Osteocyte (in vitro differentiated cells): ENCODE measurements at places on chromosomes 4 and X. TPM values are rescaled to one million over a fixed set of nuclear protein-coding genes. Genes with fewer than 3 reads are reported as not detected.

Gene CLDN2
- 0.11 and 0.29 TPM in 2 replicates for total RNA-seq

DNA sequence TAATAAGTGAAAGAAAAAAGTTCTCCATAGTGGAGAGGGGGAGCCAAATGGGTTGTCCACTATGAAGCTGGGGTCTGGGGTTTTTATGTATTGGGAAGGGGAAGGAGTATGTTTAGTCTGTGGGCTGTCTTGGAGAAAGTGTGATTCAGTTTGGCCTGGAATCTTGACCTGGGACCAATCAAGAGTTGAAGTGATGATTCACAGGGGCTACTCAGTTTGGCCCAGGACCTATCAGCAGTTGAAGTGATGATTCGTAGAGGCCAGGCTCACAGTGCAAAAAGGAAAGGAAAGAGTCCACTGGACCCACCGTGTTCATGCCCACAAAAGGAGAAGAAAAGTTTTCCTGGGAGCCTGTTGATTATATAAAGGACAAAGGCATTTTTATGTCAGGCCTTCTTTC, 47.3 kb upstream of the RAB9B start:
- DNase-seq: no peak

- DNase-seq: no peak
These were observed 883.3 kb downstream of the TRIML1 start for GRCh38 chr4:189022440-189023035.

Gene MAGED4B
- total RNA-seq: 131 and 134 TPM in 2 replicates

Gene TSPAN7
- total RNA-seq: 0.40 and 0.86 TPM in 2 replicates

Gene HOPX
- 0.35 TPM in 1 of 2 replicates, not detected in the other for total RNA-seq

DNA sequence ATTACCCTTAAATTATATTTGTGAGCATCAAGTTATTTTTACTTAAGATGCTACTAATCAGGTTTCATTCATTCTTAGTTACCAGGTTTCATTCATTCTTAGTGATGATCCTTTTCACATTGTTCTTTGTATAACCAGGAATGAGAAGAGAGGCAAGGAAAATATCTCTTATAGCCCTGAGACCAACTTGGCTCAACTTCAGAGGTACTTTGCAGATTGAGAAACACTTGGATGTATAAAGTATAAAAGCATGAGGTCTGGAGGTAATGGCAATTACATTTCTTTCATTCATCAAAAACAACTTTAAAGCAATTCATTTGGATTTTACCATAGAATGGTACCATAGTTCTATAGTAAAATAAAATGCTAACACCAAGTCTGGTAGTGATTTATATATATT, 231.0 kb downstream of the PRDM5 start:
- no peak for DNase-seq

Gene GPR34
- total RNA-seq: not detected in 2 replicates

DNA sequence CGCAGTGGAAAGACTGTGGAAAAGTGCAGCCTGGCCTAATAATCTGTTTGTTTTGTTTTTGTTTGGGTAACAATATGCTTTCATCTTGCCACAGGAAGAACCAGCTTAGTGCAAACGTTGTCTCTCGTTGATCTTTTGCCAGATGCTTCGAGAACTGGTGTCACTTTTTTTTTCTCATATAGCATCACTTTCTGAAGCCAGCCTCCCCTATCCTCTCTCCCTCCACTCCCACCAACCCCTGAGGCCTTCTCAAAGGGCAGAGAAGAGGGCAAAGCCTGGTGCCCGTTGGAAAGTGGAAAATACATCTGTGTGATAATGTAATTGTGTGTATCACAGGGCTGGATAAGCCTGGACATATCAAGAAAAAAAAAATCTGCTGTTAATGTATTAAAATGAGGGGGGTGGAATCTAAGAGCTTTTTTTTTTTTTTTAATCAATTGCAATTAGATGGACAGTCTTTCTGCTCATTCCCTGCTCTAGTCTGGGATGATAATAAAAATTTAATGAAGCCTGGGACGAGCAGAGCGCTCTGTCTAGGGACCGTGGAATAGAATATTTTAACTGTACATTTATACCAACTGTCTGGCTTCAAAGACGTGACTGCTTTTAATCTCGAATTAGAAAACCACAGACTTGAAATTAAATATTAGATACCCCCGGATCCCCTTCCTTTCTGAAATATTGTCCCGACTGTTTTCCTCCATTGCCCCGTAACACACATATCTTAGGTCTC, 8.1 kb downstream of the POU4F2 start:
- DNase-seq: no peak

DNA sequence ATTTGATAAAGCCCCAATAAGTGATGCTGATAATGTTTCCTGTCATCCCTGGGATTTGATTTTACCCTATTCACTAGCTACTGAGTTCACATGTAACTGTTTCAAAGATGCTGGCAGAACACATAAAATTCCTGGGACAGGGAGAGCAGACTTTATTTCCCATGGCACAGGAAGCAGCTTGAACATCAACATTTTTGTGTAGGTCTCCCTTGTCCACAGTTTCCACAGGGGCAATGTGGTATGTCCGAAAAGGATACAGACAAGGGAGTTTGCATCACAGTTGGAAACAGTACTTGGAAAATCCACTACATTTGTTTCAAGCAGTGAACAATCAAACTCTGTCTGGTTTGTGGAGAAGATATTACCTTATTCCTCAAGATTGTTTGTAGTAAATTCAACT, 129.2 kb upstream of the KLHL4 start:
- DNase-seq: no peak

Gene MAOA
- 0.26 and 0.32 TPM in 2 replicates for total RNA-seq

DNA sequence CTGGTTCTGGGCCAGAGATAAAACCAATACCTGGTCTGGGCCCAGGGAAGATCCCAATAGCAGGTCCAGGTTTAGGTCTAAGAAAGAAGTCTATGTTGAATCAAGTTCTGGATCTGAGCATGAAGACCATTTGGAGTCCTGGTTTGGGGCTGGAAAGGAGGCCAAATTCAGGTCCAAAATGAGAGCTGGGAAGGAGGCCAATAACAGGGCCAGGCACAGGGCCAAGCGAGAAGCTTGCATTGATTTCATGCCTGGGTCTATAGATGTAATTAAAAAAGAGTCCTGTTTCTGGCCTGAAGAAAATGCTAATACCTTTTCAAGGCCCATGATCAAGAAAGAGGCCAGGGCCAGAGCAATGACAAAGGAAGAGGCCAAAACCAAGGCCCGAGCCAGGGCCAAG, 3.4 kb downstream of the GPRASP1 start:
- DNase-seq: no peak

Gene ODAM
- total RNA-seq: not detected in 2 replicates

DNA sequence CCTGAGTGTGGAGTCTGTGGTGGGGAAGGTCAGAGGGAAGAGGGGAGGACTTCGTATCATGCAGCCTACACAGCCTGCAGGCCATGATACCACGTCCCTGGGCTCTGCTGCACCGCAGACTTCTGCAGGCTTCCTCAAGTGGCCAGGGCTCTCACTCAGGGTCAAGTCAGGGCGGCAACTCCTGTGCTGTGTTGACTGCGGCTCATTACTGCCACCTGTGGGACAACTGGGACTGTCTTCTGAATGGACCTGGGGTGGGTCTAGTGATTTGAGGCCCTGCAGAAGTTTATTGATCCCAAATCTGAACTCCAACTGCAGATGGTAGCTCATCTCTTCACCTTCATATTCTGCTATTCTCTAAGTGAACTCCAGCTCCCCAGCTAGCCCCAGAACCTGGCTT, 167.1 kb downstream of the NSUN7 start:
- no peak for DNase-seq

DNA sequence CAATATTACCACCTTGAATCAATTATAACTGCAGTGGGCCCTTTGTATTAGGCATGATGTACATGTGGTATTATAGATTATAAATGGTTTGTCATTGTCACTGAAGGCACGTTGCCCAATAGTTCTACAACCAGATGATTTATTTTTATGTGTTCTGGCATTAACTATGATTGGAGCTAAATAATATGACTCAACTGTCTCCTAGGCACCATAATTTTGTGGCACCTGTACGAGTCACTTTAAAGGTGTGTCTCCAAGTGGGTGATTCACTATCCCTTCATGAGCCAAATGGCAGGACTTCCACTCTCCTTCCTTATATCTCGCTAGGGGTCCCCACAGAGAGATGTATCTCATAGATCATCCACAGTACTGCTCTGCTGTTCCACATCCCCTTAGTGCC, 6.1 kb upstream of the SMPX start:
- no peak for DNase-seq

Gene PABPC1L2A
- not detected in 2 replicates for total RNA-seq

DNA sequence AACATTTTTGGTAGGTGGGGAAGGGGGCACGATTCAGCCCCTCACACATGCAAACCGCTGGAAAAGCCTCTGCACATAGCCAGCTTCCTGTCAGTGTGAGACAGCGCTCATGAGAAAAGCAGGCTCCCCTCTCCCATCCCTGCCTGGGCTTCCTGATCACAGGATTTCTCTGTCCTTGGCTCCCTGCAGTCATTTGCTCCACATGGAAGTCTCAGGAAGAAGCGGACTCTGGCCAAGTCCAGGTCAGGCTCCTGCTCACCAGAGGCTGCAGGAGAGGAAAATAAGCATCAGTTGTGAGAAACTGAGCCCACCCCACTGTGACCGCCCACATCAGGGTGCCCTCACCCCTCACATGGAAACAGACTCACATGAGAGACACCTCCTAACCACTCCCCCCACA, 664.3 kb upstream of the TENM3 start:
- no peak for DNase-seq

DNA sequence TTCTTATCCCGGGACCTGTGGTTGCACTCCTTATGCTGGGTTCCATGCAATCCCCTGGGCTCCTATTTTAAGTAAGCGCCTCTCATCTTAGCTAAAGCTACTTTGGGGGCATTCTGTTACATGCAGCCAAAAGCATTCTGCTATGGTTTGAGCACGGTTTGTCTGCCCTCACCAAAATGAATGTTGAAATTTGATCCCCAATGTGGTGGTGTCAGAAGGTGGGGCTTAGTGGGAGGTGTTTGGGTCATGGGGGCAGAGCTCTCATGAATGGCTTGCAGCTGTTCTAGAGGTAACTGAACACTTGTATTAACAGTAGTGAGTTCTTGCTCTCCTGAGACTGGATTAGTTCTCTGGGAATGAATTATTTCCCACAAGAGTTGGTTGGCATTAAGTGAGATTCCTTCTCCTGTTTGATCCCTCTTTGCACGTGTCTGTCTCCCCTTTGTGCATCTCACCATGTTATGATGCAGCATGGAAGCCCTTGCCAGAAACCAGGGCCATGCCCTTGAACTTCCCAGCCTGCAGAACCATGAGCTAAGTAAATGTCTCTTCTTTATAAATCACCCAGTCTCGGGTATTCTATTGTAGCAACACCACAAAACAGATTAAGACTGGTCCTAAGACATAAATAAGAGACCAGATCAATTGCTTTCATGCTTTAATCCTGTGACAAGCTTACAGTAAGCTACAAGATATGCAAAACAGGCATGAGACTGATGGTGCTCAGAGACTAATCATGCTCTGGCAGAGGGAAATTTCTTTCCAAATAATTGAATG, 141.8 kb downstream of the TSPAN5 start:
- no peak for DNase-seq

GRCh38 chr4:88054901-88055300, 47.5 kb downstream of the PKD2 start:
- no peak for DNase-seq

- no peak for DNase-seq
These were observed 304.5 kb upstream of the DIPK2B start for GRCh38 chrX:45505214-45505613.

Gene ETNPPL
- total RNA-seq: not detected in 2 replicates

Gene IL2
- not detected in 2 replicates for total RNA-seq

GRCh38 chr4:124304941-124305340, 407.6 kb downstream of the ANKRD50 start:
- DNase-seq: no peak

- DNase-seq: no peak
These were observed 198.8 kb downstream of the VEGFC start for GRCh38 chr4:176593943-176594342.

GRCh38 chrX:53080628-53081580, 1.3 kb upstream of the TSPYL2 start:
- DNase-seq: no peak

GRCh38 chr4:41751449-41752061, 3.0 kb upstream of the PHOX2B start:
- DNase-seq: no peak

Gene HSFX4
- not detected in 2 replicates for total RNA-seq

GRCh38 chrX:87968118-87968517, 450.5 kb downstream of the KLHL4 start:
- DNase-seq: no peak

DNA sequence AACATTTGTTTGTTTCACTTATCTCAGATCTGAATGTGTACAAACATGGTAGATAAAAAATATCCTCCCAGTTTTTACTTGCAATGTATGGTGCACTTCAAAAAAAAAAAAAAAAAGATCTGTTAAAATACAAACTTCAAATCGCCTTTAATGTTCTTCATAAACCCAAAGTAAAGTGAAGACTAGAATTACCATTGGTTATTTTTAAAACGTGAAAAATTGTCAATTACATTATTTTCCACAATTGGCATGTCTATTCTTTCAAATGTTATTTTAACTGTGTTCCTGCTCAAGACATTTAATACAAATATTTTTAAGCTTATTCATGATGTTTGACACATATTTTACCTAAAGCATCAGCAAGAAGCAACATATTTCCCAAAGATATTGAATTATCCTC, 5.0 kb downstream of the NKX6-1 start:
- DNase-seq: no peak

DNA sequence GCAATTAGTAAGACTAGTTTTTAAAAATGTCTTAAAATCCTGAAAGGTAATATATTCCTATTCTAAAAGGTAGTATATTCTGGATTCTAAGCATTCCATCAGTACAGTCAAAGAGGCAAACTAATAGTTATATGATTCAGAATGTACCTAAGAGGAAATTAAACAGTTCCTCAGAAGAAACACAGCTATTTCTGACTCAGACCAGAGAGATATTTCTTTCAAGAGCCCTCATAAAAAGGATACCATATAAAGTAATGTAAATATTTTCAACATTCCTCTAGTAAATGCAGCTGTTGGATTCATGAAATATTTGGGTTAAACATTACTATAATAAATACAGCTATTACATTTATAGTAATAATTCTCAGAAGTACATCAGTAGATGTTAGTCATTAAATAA, 358.3 kb downstream of the MAGEB5 start:
- no peak for DNase-seq

GRCh38 chr4:114734594-114734993, 136.0 kb downstream of the UGT8 start:
- no peak for DNase-seq

GRCh38 chr4:182560358-182560757, 317.2 kb downstream of the TENM3 start:
- no peak for DNase-seq

DNA sequence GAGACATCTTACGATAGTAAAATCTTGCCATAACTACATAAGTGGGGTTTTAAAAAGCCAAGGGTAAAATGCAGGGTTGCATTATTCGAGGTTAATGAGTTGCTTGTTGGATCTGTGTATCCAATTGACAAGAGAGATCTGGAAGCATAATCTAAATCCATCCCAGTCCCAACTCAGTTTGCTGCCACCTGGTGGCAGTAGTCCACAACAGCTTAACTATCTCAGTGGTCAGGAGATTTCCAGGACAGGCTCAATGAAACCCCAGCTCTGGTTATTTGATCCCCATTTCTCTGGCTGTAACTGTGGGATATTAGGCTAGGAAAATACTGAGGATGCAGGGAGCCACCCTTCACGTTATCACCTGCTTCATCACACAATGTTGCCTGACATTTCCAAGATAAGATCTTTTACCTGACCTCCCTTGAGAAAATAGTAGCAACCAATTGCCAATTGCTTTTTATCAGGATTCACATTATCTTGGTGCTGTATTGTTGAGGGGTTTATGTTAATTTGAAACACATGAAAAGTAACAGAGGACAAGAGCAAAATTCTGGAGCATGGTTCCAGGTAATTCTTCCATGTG, 88.2 kb upstream of the TNIP3 start:
- no peak for DNase-seq

GRCh38 chr4:46124773-46125413, 1.0 kb upstream of the GABRG1 start:
- no peak for DNase-seq

Gene PCDH19
- 1.7 and 2.7 TPM in 2 replicates for total RNA-seq
